T follicular helper cell (primary cell): ENCODE measurements at places on chromosomes 7 and 10.

DNA sequence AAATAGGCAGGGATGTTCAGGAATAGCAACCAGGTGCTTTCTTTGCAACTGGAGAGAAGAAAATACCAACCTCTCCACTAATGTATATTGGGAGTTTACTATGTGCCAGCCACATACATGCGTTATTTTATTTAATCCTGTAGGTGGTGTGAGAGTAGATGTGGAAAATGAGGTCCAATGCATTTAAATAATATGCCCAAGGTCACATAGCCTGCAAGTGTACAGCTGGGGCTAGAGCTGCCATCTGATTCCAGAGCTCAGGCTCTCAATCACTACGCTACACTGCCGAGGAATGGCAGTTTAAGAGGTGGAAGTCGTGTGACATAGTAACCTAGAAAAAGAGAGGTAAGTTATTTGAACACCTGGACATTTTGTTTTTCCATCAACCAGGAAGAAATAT, 277.0 kb downstream of the EXOC4 start:
- DNase-seq, result no peak

- DNase-seq, result no peak
Observed at GRCh38 chr7:98641646-98642500, 24.8 kb downstream of the NPTX2 start.

DNA sequence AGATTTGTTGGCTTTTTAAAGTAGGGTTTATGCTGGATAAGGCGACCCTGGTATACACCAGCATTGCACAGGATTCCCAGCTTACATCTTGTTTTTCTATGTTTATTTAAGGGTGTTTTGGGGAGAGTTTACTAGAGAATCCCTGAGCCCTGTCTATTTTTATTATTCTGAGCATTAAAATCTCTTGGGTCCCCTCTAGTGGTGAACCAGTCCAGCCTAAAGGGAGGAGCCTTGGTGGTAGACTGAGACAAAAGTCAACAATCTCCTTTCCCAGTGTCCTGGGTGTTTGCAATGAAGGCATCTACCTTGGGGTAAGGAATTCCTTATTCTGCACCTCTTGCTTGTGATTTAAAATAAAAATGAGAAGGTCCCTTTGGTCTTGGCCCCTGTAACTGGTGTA, 38.2 kb downstream of the ANTXRL start:
- no peak for DNase-seq

DNA sequence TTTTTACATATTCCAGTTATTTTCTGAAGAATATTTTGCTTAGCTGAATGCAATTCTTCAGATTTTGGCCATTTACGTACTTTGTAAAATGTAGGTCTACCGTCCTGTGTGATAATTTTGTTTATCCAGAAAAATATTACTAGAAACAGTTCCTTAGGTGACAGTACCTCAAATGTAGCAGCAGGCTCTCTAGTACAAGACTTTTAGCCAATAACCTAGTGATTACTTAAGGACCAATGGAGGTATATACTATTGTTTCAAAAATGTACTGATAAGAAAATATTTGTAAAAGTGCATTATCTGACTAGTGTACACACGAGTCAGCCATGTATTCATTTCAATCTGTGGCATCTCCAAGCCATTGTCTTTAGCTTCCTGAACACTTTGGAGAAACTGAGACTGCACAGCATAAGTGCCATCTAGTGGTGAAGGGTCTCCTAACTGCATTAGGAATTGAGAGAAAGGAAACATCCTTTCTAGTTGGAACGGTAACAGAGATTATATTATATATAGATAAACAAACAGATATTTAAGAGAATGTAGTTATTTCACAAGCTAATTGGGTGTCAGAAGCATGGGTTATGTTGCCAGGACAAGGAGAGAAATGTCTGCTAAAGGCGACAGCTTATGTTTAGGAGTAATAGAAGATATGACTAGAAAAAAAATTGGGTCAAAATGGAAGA, 23.7 kb downstream of the RTKN2 start:
- DNase-seq, result peak; percentile 19

GRCh38 chr7:93245525-93246432, 13.6 kb downstream of the VPS50 start:
- DNase-seq, result no peak

- no peak for DNase-seq
Observed at GRCh38 chr7:117672453-117672852, 192.6 kb downstream of the CFTR start.

DNA sequence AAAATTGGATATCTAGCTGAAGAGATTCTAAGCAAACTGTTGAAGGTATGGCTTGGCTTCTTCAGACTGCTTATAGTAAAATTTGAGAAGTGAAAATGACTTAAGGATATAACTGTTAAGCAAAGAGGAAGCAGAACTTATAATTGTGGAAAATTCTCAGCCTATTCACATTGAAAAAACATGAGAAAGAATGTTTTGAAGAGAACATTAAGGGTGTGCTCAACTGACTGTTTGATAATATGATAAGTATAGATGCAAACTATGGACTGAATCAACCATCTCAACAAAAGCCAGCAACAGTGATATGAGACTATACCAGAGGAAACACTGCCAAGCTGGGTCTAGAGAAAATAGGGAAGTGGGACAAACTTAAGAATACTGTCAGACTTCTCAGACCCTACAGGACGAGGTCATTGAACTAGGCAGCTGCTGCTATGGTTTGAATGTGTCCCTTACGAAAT, 133.1 kb upstream of the PPP1R3A start:
- no peak for DNase-seq

DNA sequence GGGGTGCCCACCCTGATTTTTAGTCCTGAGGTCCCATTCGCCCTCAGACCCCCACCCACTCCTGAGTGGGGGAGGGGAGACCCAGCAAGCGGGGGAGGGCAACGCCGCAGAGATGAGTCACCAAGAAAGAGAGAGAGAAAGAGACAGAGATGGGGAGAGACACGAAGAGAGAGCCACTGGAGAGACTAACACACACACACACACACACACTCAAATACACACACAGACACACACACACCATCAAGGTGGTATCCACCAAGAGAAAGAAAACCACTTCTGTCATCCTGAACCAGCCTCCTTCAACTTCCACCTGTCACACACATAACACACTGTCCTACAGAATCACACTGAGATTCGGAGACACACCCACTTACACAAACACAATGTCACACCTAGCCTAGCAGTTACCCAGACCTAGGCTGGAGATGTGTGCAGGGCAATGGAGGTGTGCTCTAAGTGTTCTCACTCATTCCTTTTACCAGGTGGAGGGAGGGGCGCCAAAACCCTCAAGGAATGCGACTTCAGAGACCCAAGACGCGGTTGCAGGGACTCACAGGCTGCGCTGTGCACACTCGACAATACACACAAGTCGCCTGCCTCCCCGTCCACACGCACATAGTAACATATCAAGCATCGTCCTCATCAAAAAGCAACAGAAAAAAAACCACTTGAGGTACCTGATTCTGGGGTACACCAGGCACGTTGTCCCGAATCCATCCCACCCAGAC, 3.9 kb upstream of the VGF start:
- DNase-seq, result no peak

GRCh38 chr10:89563861-89564478, 28.6 kb upstream of the SLC16A12 start:
- no peak for DNase-seq

- DNase-seq, result no peak
Observed at GRCh38 chr10:6141296-6142151, 52.7 kb downstream of the RBM17 start.

DNA sequence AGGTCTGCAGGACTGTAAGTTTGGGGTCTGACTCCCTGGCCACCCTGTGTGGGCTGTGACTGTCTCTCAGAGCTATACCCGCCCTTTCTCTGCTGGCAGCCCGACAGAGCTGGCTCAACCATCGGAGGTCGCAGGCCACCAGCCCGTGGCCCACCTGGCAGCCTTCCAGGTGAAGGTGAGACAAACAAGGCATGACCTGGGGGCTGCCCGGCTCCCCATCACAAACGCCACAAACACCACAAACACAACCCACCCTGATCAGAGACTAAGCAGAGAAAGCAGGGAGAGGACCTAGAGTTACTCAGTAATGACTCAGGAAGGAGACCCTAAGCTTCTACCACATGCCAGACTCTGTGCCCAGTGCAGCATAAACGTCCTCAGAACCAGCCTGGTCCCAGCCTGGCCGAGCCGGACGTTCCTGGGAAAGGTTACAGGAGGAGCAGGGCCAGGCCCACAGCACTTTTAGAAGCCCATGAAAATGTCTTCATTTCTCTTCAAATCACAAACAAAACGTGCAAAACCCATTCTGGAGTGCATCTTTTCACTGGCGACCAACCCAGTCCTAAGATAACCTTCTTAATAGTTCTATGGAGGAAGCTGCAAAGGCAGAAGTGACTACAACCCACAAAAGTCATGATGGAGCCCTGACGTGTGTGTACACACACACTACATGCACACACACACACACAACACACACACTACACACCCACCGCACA, 66.8 kb downstream of the MKI67 start:
- no peak for DNase-seq

GRCh38 chr7:121638286-121638685, 234.7 kb upstream of the PTPRZ1 start:
- no peak for DNase-seq

GRCh38 chr10:98956576-98957260, 278.9 kb downstream of the HPSE2 start:
- DNase-seq, result no peak

GRCh38 chr10:131722525-131723264, 178.1 kb upstream of the PPP2R2D start:
- DNase-seq, result no peak

- peak; percentile 33 for DNase-seq
Observed at GRCh38 chr10:14556285-14556956, 218.3 kb downstream of the FAM107B start.
